Tibial nerve (tissue), 4 donors: ENCODE measurements at places on chromosomes 7 and 10. TPM values are rescaled to one million over a fixed set of nuclear protein-coding genes. Genes with fewer than 3 reads are reported as not detected.

GRCh38 chr7:22417349-22417748 is 60.4 kb upstream of the RAPGEF5 start:
- DNase-seq = no peak
- no peaks in the 10 kb centered on the region for H3K4me1 ChIP-seq
- H3K36me3 ChIP-seq = no peaks in the 10 kb centered on the region
- no peak overlapping the region for H3K27ac ChIP-seq
- no peaks in the 10 kb centered on the region for H3K27me3 ChIP-seq

GRCh38 chr10:14669576-14669975 is 105.1 kb downstream of the FAM107B start:
- DNase-seq = no peak
- no peaks in the 10 kb centered on the region for H3K36me3 ChIP-seq
- no peaks in the 10 kb centered on the region for H3K4me1 ChIP-seq
- H3K27ac ChIP-seq = no peak overlapping the region
- H3K4me3 ChIP-seq = no peak overlapping the region

- H3K27ac ChIP-seq = no peak overlapping the region
- no peaks in the 10 kb centered on the region for H3K27me3 ChIP-seq
- H3K4me1 ChIP-seq = no peaks in the 10 kb centered on the region
- H3K4me3 ChIP-seq = no peak overlapping the region
- DNase-seq = no peak
Measured at GRCh38 chr10:127485153-127485857, 63.8 kb upstream of the NPS start.

ANKIB1 gene
- total RNA-seq = 27.1 TPM

ASB4 gene
- total RNA-seq = not detected

SPDYE9 gene
- total RNA-seq = not detected
